LHCN-M2 (cell line): ENCODE measurements at places on chromosomes 12 and 14. TPM values are rescaled to one million over a fixed set of nuclear protein-coding genes. Genes with fewer than 3 reads are reported as not detected.

RDH12 gene
- total RNA-seq, result not detected in 2 replicates

RTL1 gene
- total RNA-seq, result not detected in 2 replicates

LRRC10 gene
- total RNA-seq, result not detected in 2 replicates

KCNK10 gene
- not detected in 2 replicates for total RNA-seq

FMNL3 gene
- total RNA-seq, result 35.5 and 36.5 TPM in 2 replicates

WNT5B gene
- 29.9 and 50.9 TPM in 2 replicates for total RNA-seq
